ENCODE measurements at places on chromosomes 2 and 18.

DNA sequence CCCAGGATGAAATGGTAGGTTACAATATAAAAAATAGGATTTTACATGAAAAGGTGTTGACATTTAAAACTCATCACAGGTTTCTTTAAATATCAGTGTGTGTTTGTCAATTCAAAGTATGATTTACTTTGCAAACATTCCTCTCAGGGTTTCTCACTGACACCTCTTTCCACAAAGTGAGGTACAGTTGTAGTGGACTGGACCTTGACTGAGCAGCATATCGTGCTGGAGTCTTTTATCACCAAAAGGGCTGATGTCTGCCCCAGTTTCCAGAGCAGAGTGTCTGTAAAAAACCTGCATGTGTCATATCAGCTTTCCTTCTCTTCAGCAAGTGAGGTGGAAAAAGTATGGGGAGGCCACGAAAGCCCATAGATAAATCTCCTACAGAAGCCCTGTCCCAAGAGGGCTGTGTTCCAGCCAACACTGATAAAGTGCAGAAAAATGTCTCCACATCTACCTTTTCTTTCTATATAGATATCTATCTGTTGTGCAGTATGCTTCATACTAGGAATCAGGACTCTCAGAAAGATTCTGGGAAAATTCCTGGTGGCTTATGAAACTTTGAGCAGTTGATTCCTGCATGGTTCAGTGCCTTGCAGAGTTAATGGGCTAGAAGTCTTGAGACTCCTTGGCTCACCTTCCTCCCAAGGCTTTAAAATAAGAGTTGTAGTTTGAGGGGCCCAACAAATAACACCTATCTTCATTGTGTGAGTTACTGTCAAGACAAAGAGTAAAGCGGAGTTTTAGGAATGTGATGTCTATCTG lies 6.9 kb downstream of the ACYP2 start:
- no peak for DNase-seq

DNA sequence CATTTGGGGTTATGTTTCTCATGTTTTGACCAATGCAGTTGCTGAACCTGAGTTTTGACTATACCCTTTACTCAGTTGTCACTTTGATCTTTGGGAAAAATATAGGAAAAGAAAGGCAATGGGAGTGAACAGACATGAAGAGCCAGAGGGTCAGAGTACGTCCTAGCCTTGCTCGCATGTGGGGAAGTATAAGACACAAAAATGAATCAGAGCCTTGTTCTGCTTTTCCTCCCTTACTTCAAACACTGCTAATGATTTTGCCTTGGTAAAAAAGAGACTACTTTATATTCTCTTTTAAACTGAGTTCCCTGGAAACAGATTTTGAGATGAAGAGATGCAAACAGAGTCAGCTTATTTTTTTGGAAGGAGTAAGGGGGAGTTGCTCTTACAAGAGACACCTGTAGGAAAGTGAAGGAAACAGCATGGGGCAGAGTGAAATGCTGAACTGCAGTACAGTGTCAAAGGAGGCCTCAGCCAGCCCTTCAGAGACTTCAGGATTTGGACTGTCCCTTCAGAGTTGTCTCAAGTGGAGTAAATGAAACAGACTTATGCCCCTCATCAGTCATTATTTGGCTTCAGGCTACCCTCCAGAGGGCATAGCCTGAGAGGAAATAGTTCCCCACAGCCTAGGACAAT lies 11.1 kb upstream of the FAP start:
- DNase-seq, result no peak

- no peak for DNase-seq
Observed at GRCh38 chr18:75375341-75375740, 52.2 kb downstream of the SMIM21 start.

- no peak for DNase-seq
Observed at GRCh38 chr2:209091056-209091455, 332.8 kb upstream of the MAP2 start.

DNA sequence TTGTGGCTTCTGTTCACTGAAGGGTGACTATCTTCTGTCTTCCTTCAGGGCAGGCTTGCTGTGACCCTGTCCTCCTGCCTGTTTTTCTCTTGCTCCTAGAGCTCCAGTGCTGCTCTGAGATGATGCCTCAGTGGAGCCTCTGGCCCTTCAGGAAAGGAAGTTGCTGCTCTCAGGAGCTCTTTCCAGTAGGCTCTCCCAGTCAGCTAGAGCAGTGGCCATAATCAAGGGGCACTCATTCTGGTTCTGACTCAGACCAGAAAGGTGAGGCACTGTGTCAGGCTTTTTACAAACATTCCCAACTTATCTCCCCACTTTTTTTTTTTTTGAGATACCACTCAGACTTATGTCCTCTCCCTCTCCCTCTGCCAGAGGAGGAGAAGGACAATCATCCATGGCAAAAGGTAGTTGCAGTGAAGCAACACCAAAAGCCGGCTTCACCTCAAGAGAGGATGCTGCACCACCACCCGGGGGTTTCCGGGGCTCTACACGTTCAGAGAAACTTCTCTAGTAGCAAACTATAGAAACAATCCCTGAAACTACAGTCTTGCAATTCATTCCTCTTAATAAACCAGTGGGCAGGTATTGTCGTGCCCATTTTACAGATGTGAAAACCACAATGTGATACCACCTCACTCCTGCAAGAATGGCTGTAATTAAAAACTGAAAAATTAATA lies 115.4 kb downstream of the ACTR3 start:
- DNase-seq, result no peak

Measured in stimulated activated CD4-positive, alpha-beta T cell treated with anti-CD3 and anti-CD28 coated beads, Interleukin-2, amount 100 ng/mL, for 24 hours (primary cell).